ENCODE measurements at places on chromosomes 2 and 18.

DNA sequence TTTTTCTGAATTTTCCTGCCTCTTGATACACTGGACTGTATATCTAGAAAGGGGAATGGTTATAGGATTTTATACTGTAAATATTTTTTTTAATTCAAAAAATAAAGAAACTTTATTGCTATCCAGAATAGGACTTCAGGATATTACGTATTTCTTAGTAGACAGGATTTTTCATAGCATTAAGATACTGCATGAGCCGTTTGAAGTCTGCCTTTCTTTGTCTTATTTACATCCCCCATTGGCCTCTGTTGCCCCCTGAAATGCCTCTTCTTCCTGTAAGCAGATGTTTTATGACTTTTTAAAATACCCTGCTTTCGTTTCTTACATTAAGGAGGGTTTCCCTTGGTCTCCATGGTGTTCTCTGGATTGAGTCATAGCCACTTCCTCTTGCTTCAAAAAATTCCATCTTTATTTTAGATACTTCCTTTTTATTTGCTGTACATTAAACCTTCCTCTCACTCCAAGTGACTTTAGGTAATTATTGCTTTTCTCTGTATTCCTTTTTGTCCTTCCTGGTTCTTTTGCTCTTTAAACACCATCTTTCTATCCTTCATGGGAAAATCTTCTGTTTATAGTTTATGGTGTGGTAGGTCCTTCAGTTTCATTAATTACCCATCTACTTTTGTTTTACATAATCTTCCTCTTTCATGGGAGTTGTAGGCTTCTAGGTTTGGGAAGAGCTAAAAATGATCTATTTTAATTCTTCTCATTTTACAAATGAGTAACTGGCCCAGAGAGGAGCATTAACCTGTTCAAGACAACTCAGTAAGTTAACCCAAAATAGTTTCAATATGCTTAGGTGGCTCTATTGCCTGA lies 72.6 kb downstream of the ZNF532 start:
- DNase-seq, result no peak

DNA sequence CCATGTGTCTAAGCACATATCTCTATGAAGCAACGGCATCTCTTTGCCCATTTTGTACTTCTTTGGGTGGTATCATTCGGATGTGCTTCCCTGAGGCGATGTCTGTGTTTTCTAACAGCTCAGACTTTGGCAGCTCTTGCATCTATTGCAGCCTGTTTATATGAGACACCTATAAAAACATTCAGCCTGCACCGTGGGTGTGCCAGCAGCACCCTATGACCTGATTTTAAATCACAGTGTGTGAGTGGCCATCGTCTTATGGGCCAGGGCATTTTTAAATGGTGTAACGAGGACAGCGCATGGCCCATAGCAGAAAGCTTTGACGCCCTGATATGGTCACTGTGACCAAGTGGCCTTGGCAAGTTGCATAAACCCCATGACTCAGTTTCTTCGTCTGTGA lies 12.9 kb downstream of the NPAS2 start:
- DNase-seq, result no peak

- DNase-seq, result no peak
These were observed 35.4 kb downstream of the SULT1C4 start for GRCh38 chr2:108412995-108413710.

GRCh38 chr2:182824767-182825158 lies 41.7 kb downstream of the FRZB start:
- no peak for DNase-seq

- no peak for DNase-seq
These were observed 31.1 kb upstream of the TTC32 start for GRCh38 chr2:19932928-19933327.
